Activated naive CD8-positive, alpha-beta T cell treated with anti-CD3 and anti-CD28 coated beads, Interleukin-2, amount 10 ng/mL, durations not matched to agents 7 days and 5 days (primary cell): ENCODE measurements at places on chromosomes 16 and 17. TPM values are rescaled to one million over a fixed set of nuclear protein-coding genes. Genes with fewer than 3 reads are reported as not detected.

DNA sequence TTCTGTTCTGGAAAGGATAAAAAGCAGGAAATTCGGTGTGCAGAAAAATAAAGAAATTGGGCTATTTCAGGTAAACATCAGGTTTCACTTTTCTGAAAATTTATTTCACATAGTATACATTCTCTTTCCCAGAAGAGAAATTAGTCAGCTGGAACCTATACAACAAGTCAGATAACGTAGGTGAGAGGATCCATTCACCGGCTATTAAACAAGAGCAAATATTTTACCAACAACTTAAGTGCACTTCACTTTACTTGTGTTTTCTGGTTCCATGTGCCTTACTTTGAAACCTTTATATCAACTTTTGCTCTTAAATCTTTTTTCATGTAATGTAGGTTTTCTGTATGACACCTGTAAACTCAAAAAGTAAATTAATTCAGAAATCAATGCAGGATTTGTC, 839.7 kb downstream of the CDH11 start:
- no peaks in the 10 kb centered on the region for H3K36me3 ChIP-seq
- H3K27ac ChIP-seq, result no peak overlapping the region
- DNase-seq, result no peak
- H3K27me3 ChIP-seq, result no peaks in the 10 kb centered on the region

DNA sequence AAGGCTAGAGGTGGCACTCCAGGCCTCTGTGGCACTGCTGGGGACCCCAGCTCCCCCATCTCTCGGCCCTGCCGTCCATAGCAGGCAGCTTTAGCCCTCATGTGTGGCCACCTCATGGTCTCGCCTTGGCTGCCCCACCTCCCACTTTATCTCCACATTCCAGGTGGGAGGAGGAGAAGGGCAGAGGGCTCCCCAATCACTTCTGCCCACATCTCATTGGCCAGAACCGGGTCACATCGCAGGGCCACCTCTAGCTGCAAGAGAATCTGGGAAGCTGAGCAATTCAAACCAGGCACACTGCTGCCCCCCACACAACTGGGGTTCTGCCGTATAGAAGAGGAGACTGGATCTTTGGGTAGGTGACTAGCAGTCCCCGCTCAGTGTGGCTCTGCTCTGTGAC, 1.6 kb downstream of the DRC7 start:
- no peak for DNase-seq
- H3K27ac ChIP-seq, result no peak overlapping the region
- no peaks in the 10 kb centered on the region for H3K36me3 ChIP-seq
- H3K4me3 ChIP-seq, result no peak overlapping the region
- H3K4me1 ChIP-seq, result peaks cover 14% of the 10 kb centered on the region
- H3K27me3 ChIP-seq, result peaks cover 6% of the 10 kb centered on the region

DNA sequence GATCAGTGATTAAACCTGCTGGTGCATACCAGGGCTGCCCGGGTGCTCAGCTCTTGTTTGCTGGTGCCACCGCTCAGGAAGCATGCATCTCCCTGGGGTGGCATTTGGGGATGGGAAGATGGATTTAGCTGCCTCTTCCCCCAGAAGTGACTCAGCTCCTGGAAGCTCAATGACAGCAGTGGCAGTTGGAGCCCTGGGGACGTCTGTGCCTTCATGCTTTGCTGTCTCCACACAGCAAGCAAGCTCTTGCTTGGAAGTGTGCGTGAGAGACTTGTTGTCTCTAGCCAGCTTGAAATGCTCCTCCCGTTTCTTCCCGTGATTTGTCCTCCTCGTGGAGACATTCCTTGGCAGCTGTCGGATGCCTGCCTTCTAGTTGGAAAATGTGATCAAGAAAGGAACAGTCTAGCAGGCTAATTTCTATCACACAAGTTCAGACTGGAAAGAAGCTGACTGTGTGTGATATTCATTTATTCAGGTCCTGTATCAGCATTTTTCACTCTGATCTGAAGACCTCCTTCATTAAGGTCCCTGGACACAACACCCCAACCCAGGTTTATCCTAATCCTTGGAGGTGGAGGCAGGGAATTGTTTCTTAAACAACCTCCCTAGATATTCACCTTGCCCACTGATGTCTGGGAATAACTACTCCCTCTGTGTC, 73.0 kb downstream of the BMERB1 start:
- no peak overlapping the region for H3K4me3 ChIP-seq
- no peak overlapping the region for H3K27ac ChIP-seq
- H3K4me1 ChIP-seq, result peaks cover 22% of the 10 kb centered on the region
- H3K36me3 ChIP-seq, result peaks cover 2% of the 10 kb centered on the region
- DNase-seq, result no peak

DNA sequence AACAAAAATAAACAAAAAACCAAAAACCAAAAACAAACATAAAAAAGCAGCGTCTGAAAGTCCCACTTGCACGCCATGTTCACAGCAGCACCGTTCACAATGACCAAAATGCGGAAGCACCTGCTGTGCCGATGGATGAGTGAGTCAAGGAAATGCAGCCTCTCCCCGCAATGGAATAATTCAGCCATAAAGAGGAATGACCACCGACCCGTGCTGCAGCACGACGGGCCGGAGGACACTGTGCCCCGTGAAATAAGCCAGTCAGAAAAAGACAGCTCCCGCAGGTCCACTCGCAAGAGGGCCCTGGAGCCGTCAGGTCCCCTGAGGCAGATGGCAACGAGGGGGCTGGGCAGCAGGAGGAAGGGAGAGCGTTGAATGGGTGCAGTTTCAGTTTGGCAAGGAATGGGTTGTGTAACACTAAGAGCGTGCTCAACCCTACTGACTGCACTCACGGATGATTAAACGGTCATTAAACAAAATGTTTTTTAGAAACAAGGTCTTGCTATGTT, 5.1 kb downstream of the CLCN7 start:
- H3K36me3 ChIP-seq, result no peaks in the 10 kb centered on the region
- no peaks in the 10 kb centered on the region for H3K27me3 ChIP-seq
- H3K4me1 ChIP-seq, result peaks cover 14% of the 10 kb centered on the region
- H3K4me3 ChIP-seq, result peak overlapping the region; percentile 6
- DNase-seq, result no peak

GRCh38 chr17:72176951-72177660, 56.3 kb downstream of the SOX9 start:
- no peak overlapping the region for H3K4me3 ChIP-seq
- no peaks in the 10 kb centered on the region for H3K27me3 ChIP-seq
- H3K36me3 ChIP-seq, result no peaks in the 10 kb centered on the region
- H3K27ac ChIP-seq, result no peak overlapping the region

GRCh38 chr17:31789707-31790505, 69.1 kb downstream of the COPRS start:
- DNase-seq, result no peak
- H3K4me1 ChIP-seq, result peaks cover 4% of the 10 kb centered on the region
- H3K36me3 ChIP-seq, result no peaks in the 10 kb centered on the region

GRCh38 chr17:75591722-75592302, 4.2 kb downstream of the MYO15B start:
- H3K4me1 ChIP-seq, result peaks cover 5% of the 10 kb centered on the region
- no peak overlapping the region for H3K4me3 ChIP-seq
- DNase-seq, result no peak

DNA sequence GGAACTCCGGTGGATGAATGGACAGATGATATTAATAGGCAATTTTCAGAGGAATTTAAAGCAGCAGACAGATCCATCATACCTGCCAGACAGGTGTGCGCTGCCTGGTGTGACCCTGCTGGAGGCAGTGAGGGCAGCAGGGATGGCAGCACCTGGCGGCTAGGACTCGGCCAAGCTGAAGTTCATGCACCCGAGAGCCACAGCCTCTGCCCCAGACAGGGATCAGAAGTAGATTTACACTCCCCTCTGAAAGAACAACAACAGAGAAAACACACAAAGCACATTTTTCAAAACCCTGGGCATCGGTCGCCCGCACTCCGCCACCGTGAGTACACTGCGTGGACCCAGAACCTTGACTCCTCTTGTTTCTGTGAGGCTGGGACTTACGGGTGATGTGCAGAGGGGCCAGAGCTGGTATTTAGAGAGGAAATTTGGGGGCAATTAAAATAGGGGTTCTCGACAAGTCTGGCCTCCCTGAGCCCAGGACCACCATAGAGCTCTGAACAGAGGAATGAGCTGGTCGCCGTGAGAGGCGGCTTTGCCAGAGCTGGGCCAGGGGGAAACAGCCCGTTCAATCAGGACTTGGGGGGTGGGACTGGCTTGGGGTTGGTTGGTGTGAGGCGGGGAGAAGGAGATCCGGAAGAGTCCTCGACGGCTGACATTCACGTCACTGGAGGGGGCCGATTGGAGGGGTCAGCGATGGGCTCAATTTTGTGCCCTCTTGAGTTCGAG, 101.0 kb downstream of the METRNL start:
- peaks cover 7% of the 10 kb centered on the region for H3K27me3 ChIP-seq
- H3K36me3 ChIP-seq, result no peaks in the 10 kb centered on the region
- no peak overlapping the region for H3K4me3 ChIP-seq
- H3K27ac ChIP-seq, result no peak overlapping the region
- DNase-seq, result no peak

- H3K27ac ChIP-seq, result peak overlapping the region; percentile 1
- peaks cover 23% of the 10 kb centered on the region for H3K36me3 ChIP-seq
- H3K27me3 ChIP-seq, result no peaks in the 10 kb centered on the region
- no peak overlapping the region for H3K4me3 ChIP-seq
- peaks cover 4% of the 10 kb centered on the region for H3K4me1 ChIP-seq
Measured at GRCh38 chr17:4098521-4099209, 44.2 kb downstream of the ZZEF1 start.

GRCh38 chr17:11279776-11280344, 38.8 kb downstream of the SHISA6 start:
- H3K4me3 ChIP-seq, result no peak overlapping the region
- no peak overlapping the region for H3K27ac ChIP-seq
- DNase-seq, result no peak
- H3K27me3 ChIP-seq, result no peaks in the 10 kb centered on the region

STH gene
- not detected for total RNA-seq

PRSS33 gene
- total RNA-seq, result 0.17 TPM

TMEM106A gene
- 20.3 TPM for total RNA-seq

KRTAP9-3 gene
- total RNA-seq, result not detected

CETP gene
- total RNA-seq, result not detected

AKTIP gene
- total RNA-seq, result 66.6 TPM

GPR179 gene
- total RNA-seq, result 0.06 TPM

SBK1 gene
- total RNA-seq, result 15.9 TPM

GAS7 gene
- 2.8 TPM for total RNA-seq
